ENCODE measurements at places on chromosomes 6 and 20. TPM values are rescaled to one million over a fixed set of nuclear protein-coding genes. Genes with fewer than 3 reads are reported as not detected.

DNA sequence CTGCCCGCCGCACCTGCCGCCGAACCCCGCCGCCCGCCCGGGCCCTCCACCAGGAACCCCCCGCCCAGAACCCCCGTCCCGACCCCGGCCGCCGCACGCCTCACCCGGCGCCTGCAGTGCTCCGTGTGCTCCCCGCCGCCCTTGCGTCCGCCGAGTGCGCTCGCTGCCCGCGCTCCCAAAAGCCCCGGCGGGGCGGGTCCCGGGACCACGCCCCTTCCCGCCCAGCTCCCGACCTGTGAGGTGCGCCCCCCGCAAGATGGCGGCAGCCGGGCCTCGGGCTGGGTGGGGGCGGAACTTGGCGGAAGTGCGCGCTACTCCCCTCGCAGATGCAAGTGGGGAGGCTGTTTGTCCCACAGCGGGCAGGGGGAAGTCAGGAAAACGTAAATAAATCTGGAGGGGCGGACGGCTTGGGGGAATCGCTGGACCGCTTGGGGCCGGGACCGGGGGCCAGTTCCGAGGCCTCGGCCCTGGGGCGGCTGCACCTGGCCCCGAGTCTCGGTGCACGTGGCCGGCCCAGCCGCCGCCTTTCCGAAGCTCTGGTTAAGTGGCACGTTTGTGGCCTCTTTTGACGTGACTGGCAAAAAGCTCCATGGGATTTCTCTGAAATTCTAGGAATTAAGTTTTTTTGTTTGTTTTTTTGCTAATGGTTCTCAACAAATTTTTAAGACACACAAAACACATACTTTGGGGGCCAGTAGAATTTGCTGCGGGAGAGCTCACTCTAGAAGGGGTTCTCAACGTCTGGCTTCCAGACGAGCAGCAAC, at the start of gene EZR:
Gene EZR, minus strand, starts transcription at position 156 of the 764 bp plus-strand sequence. CDS start 1,275 bp downstream, outside the sequence.
- DNase-seq: peak; percentile 89

- DNase-seq: no peak
Observed at GRCh38 chr6:164097551-164098398, 683.3 kb downstream of the QKI start.

DNA sequence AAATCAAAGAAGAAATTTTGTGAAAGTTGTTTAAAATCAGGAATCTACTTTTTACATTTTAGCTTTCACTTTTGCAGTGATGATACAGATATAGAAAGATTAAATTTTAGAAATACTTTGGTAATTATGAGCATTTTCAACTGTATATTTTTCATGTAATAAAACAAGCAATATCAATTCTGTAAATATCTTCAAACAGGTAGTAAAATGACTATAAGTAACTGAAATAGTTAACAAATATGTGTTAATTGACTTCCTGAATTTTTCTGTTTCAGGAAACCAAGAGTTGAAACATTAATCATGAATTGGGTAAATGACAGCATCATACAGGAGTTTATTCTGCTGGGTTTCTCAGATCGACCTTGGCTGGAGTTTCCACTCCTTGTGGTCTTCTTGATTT, at the start of gene OR2B6:
Gene OR2B6, plus strand, starts transcription at position 301 of the 400 bp plus-strand sequence. Its CDS starts 0 bp downstream, at position 301.
- no peak for DNase-seq

GRCh38 chr6:169583886-169584541, 117.8 kb downstream of the WDR27 start:
- DNase-seq: no peak

GRCh38 chr20:3027987-3028386, 15.4 kb upstream of the GNRH2 start:
- no peak for DNase-seq

DNA sequence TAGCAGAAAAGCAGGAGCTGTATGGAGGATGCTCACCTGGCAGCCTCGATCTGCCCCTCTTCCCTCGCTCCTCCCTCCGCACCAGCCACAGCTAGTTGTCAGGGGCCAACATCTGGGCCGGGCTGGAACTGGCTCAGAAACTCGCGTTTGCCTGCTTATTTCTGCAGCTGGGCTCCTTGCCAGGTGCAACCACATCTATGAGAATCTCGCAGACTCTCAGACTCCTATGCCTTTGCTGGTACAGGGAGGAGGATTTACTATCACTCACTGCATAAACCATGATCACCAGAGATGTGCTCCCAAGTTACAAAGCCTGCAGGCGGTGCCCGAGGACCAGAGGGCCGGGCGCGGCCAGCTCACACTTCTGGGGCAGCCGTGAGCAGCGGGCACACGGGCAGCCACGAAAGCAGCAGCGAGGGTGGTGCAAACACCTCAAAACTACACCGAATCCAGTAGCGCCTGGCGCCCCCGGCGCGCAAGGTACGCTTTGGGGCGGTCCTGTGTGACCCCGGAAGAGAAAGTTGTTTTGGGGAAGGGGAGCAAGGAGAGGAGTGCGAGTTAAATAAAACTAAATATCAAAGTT, 577 bp upstream of the LRRC1 start:
- DNase-seq: peak; percentile 72

GRCh38 chr20:3082306-3082951, 2.1 kb downstream of the AVP start:
- DNase-seq: no peak

- no peak for DNase-seq
Observed at GRCh38 chr20:47557218-47557617, 55.5 kb downstream of the NCOA3 start.

DNA sequence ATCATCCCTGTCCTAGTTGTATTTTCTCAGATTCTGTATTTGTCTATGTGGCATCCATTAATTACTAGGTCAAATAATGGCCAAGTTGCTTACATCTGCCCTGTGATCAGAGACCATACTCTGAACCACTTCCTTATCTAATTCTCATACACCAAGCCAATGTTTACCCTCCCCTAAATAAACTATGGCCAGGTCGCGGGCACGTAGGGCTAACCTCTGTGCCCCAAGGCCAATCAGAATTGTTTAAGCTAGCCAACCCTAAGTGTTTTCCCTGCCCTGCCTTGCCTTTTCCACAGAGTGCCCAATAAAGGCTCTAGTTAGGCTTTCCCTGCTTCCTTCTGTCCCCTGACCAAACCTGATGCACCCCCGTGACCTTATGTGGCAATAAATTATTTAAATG, 2.8 kb upstream of the CALHM4 start:
- DNase-seq: no peak

GRCh38 chr6:112690497-112691202, 343.5 kb downstream of the RFPL4B start:
- DNase-seq: no peak

- no peak for DNase-seq
Observed at GRCh38 chr20:41072190-41072863, 43.7 kb downstream of the TOP1 start.

The OR2H2 gene
- not detected for total RNA-seq

The MRAP2 gene
- 0.74 TPM for total RNA-seq

The FAM83C gene
- total RNA-seq: not detected

The BPIFB4 gene
- not detected for total RNA-seq

The MROH8 gene
- 3.9 TPM for total RNA-seq

The CST9L gene
- not detected for total RNA-seq

The RNF39 gene
- total RNA-seq: 2.5 TPM

The BMP6 gene
- total RNA-seq: 6.6 TPM

The SMPDL3A gene
- 17.9 TPM for total RNA-seq

All from lower lobe of right lung (tissue), 2 donors.